ENCODE measurements at places on chromosomes 7 and 10.

DNA sequence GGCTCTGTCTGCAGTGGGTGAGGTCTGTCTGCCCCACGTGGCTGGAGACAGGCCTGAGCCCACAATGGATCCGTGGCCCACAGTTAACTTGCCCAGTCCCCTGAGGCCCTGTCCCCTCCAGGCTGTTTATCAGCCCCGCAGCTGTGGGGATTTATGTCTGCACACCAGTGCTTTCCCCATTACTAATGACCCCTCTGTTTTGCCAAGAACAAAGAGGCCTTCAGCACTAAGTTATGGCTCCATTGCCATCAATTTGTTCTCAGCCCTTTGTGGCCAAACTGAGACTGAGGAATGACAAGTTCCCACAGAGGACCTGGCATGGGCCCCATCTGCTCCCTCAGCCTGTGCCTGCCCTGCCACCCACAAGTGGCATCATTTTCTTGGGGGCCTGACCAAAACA, 138.2 kb downstream of the C10orf105 start:
- no peak for DNase-seq

- DNase-seq: no peak
Observed at GRCh38 chr7:66930341-66930740, 9.3 kb downstream of the TMEM248 start.

- DNase-seq: no peak
Observed at GRCh38 chr10:29590915-29591650, 43.7 kb downstream of the SVIL start.

GRCh38 chr7:45224832-45225231, 67.2 kb downstream of the RAMP3 start:
- DNase-seq: no peak

GRCh38 chr10:7971949-7972348, 82.5 kb upstream of the GATA3 start:
- no peak for DNase-seq

DNA sequence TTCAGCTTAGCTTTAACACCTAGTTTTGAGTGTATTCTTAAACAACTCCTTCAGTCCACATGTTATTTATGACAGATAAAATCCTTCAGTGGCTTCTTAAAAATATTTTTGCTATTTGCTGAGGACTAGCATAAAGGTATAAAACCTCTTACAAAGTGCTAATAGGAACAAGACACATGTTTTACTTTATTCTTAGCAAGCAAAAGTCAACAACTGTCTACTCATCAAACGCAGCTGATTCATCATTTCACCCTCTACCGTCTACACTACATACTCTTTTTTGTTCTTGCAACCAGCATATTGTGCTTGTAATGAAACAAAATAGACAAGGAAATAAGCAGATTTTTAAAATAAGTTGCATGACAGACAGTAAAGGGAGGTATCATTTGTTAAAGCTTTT, 319.7 kb downstream of the SNX13 start:
- no peak for DNase-seq

DNA sequence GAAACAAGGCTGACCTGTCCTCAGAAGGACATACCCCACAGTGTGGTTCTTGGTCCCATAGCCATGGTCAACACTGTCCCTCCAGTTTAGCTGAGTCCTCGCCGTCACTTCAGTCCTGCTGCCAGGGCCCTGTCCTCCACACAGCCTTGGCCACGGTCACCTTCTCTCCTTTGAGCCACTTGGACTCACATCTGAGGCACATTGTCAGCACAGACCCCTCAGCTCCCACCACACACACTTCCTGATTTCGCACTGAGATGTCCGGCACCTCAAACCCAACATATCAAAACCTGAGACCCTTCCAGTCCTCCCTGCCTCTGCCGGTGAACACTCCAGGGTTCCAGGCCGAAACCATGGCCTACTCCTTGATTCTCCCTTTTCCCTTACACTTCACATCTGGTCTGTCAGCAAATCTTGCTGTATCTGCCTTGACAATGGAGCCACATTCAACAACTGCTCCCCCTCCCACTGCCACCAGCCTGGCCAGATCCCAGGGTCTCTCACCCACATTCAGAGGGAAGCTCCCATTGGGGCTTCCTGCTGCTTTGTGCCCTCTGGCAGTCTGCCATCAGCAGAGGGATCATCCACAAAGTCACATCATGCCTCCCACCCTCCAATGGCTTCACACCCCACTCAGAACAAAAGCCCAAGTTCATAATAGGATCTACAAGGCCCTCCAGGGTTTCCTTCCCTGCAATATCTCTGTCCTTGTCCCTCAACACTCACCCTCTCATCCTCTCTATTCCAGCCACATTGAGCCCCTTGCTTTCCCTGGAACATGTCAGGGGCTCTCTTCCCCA, 219.6 kb upstream of the SHH start:
- no peak for DNase-seq

DNA sequence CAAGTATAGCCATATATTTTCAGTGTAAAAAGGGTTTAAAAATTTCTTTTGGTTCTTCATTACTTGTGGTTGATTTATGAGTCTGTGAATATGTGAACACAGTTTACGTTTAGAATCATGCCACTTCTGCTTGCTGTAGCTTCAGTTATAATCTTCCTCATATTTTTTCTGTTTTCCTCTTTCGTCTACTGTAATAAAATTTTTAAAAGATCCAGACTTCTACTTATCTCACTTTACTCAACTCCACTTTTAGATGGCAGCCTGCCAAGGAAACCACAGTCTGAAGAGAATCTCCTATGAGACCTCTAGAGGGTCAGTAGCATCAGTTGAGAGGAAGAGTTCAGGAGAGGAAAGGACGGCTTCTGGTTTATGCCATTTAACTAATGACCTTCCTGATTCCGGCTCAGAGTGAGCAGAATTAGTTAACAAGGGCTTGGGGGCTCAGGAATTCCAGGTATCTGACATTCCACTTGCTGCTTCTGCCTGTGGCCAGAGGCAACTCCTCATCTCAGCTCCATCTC, 21.4 kb downstream of the CREB5 start:
- no peak for DNase-seq

DNA sequence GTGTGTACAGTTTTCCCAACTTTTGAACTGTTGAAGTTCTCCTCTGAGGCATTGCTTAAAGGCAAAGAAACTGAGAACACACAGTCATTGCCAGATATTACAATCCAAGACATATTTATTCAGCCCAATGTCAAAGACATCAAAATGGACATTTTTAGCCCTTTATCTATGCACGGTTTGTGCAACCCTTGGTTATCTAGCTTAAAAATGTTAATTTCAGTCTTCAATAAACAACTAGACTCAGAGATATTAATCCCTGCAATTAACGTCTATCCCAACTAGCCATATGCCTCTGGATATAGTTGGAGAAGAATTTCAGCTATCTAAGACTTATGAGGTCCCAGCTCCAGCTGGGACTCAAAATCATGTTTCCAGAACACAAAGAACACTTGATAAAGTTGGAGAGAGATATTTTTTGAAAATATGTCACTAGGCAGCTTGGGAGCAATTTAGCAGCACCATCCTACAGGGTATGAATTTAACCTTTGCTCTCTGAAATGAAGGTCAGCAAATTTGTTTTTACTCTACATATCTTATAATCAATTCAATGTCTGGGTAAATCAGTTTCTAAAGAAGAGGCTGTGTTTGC, 357.0 kb downstream of the RNLS start:
- DNase-seq: no peak

- DNase-seq: no peak
Observed at GRCh38 chr7:116339564-116339963, 129.2 kb downstream of the TES start.

DNA sequence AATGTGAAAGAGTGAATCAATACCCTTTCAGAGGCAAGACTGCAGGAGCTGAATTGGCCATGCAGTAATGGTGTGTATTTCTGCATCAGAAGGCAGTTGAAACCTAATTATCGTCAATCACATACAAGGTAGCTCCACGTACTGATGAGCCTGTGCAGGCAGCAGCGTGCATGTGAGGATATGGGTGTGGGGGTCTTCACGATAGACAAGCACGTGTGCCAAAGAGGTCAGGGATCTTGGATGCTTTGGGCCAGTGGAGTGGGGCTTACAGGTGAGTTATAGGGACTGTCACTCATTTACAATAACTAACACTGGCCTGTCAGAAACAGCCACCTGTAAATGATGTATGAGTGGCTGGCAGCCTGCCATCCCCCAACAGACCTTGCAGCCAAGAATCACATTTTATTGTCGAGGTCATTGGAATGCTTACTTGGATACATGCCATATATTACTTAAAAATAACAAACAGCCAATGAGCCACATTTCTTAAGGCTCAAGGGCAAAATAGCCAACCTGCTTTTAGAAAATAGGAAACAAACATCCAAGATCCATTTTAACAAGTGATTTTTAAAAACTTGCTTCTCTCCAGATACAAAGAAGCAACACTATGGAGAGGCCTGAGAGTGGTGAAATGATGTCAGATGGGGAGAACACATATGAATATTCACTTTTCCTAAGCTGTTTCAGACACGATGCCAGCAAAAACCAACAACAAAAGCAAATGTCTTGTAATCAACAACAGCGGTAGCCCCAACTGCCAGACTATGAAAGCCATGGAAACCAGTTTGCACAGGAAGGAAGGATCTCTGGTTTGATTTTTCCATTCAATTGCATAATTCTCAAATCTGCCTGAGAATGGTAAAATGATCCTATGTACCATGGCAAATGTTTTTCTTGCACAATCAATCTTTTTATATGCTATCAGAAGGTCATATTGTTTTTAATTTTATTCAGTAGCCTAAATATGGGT, 210.7 kb downstream of the SKAP2 start:
- DNase-seq: no peak

DNA sequence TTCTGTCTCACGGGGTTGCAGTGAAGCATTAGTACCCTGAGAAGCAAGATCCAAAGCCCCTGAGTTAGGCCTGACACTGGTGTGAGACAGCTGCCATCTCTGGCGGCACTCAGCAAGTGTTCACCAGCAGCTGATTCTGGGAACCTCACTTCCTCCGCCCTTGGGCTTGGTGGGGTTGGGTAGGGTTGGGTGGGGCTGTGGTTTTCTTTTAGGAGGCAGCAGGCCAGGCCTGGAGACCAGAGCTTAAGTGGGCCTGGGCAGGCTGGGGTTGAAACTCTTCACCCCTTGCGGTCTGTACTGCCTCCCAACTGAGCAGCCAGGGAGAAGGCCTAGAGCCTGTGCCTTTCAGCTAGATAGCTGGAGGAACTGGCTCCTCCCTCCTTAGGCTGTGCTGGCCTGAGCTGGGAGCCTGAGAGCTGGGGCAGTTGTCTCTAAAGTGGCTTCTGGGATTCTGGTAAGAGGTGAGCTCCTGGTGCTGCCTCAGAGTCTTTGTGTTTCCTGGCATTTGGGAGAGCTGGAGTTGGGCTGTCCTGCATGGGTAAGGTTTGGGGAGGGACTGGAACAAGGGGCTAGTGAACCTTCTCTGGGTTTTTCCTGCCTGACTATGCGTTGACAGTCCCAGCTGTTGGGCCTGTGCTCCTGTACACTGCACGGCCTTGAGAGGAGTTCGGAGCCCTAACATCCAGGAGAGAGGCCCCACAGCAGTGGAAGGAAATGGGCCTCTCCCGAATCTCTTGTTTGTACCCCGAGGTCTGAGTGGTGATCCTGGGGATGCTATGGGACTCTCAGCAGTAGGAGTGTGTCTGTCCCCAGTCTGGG, 5.1 kb downstream of the TSPAN14 start:
- peak; percentile 61 for DNase-seq

- DNase-seq: no peak
Observed at GRCh38 chr10:111989136-111989911, 194.2 kb downstream of the GPAM start.

DNA sequence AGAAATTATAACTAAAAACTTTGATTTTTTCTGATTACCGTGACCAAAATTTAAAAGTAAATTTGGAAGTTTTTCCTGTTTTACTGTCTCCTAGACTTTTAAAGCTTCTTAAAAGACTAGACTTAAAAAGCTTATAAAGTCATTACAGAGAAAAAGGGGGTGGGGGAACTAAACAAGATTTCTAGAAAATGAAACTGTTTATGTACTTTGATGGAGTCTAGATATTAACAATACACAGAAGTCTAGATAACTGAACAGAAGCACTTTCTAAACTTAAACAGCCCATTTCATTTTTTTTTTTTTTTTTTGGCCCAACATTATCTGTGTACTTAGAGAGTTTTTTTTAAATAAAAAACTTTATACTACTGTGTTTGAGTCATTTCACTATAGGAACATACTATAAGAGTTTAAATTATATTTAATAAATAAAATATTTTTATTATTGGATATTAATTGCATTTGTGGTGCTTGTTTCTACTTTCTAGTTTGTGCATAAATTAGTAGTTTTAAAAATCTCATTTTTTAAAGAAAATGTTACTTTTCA, 98.5 kb downstream of the PHTF2 start:
- DNase-seq: no peak

DNA sequence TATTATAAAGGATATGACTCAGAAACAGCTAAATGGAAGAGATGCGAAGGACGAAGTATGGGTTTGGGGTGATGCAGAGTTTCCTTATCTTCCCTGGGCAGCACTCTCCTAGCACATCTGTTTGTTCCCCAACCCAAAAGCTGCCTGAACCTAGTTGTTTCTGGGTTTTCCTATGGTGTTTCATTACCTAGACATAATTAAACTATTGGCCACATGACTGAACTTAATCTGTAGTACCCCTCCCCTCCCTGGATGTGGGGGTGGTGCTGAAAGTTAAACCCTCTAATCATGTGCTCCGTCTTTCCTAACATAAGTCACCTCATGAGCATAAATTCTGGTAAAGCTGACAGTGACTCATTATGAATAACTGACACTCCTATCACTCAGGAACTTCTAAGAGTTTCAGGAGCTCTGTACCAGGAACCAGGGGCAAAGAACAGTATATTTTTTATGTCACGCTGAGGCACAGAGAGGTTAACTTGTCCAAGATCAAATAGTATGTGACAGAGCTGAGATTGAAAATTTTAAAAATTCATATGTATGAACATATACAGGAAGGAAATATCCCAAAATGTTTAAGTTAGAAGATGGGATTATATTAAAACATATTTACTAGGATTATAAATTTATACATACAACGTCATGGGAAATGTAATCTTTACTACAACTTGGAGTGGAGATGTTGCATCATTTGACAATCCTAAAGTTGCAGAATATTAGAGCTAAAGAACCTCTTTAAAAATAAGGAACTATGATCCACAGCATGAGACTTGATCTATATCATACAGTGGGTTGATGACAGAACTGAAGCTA, 4.8 kb downstream of the STRIP2 start:
- DNase-seq: no peak

- no peak for DNase-seq
Observed at GRCh38 chr7:158422887-158423560, 164.6 kb downstream of the PTPRN2 start.

DNA sequence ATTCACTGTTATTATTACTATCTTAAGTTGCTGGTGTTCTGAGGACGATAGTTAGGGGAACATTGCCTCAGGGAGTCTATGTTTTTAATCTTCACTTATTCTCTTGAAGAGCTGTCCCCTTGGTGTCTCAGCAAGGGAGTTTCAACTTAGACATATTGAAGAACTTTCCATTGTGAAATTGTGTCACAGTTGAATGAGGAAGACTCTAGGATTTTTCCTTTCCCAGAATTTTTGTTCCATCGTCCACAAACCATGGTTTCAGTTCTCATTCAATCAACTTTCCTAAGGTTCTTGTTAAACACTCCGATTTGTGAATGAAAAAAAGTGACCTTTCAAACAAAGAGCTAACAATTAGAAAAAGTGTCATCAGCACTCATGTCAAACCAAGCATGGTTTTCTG, 128.3 kb downstream of the GATA3 start:
- DNase-seq: no peak

All from activated CD4-positive, alpha-beta T cell treated with anti-CD3 and anti-CD28 coated beads, Interleukin-2, amount 50 U/mL, for 1 hour (primary cell).